Right ventricle myocardium superior (tissue), 1 donor: ENCODE measurements at places on chromosomes 11 and 22. TPM values are rescaled to one million over a fixed set of nuclear protein-coding genes. Genes with fewer than 3 reads are reported as not detected.

Gene AP1B1
- 25.6 TPM for total RNA-seq

Gene FOLH1
- 0.27 TPM for total RNA-seq

Gene PATE2
- not detected for total RNA-seq

Gene MUC2
- not detected for total RNA-seq

Gene ENTHD1
- total RNA-seq: not detected

Gene FAM89B
- 36.1 TPM for total RNA-seq

Gene SORL1
- total RNA-seq: 4.7 TPM

Gene ARHGAP8
- not detected for total RNA-seq

Gene ALG8
- 15.8 TPM for total RNA-seq

Gene SLC22A6
- total RNA-seq: not detected

Gene SCUBE2
- 1.9 TPM for total RNA-seq

Gene TSSK2
- total RNA-seq: not detected

Gene GP1BB
- total RNA-seq: not detected

Gene CAPN5
- 2.6 TPM for total RNA-seq

Gene MYBPC3
- 2,568 TPM for total RNA-seq

Gene GRM5
- total RNA-seq: 0.13 TPM

Gene DBX1
- total RNA-seq: not detected

Gene RASSF10
- 0.22 TPM for total RNA-seq

Gene KLHDC7B
- not detected for total RNA-seq

Gene CASP12
- 0.27 TPM for total RNA-seq

Gene ARFGAP3
- total RNA-seq: 22.4 TPM

Gene CCDC88B
- total RNA-seq: 7.7 TPM

Gene SYNGR1
- 32.2 TPM for total RNA-seq

Gene IFITM10
- 1.1 TPM for total RNA-seq

Gene PVALB
- not detected for total RNA-seq

Gene MPZL2
- total RNA-seq: 9.8 TPM

Gene GRIA4
- total RNA-seq: not detected

Gene C11orf52
- 1.7 TPM for total RNA-seq

Gene SLC43A3
- 20.0 TPM for total RNA-seq

Gene TTC9C
- total RNA-seq: 14.0 TPM

Gene PRR33
- 5.8 TPM for total RNA-seq

Gene TMPRSS5
- 1.3 TPM for total RNA-seq

Gene LDHAL6A
- total RNA-seq: not detected

Gene TNNT3
- 35.7 TPM for total RNA-seq

Gene FIBIN
- total RNA-seq: 8.6 TPM

Gene IRAG1
- 4.5 TPM for total RNA-seq

Gene FBLN1
- total RNA-seq: 89.5 TPM

Gene TRIM51
- total RNA-seq: not detected

Gene TNNI2
- not detected for total RNA-seq

Gene HBB
- 121 TPM for total RNA-seq

Gene EIF3D
- 66.2 TPM for total RNA-seq

Gene SLC35F2
- total RNA-seq: 0.35 TPM

Gene ZC3H7B
- total RNA-seq: 41.3 TPM
